ENCODE measurements at places on chromosomes 7 and 10.

- DNase-seq, result no peak
Observed at GRCh38 chr7:25181532-25181931, 46.8 kb downstream of the NPVF start.

- no peak for DNase-seq
Observed at GRCh38 chr7:18626086-18626485, 130.5 kb downstream of the HDAC9 start.

GRCh38 chr10:121598263-121599249 is at the start of gene FGFR2:
Gene FGFR2, minus strand, starts transcription at chr10:121598444. Its CDS starts 4,627 bp downstream, at chr10:121593817.
- peak; percentile 18 for DNase-seq

- DNase-seq, result no peak
Observed at GRCh38 chr7:141675436-141676215, 26.3 kb downstream of the DENND11 start.

DNA sequence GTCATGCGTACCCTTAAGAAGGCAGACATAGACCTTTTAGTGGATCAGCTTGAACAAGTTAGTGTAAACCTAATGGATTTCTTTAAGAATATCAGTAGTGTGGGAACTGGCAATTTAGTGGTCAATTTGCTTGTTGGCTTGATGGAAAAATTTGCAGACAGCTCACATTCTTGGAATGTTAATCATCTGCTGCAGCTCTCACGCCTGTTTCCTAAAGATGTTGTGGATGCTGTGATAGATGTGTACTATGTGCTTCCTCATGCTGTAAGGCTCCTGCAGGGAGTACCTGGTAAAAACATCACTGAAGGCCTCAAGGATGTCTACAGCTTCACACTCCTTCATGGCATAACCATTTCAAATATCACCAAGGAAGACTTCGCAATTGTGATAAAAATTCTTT is 103.4 kb downstream of the ABCA13 start:
- DNase-seq, result no peak

DNA sequence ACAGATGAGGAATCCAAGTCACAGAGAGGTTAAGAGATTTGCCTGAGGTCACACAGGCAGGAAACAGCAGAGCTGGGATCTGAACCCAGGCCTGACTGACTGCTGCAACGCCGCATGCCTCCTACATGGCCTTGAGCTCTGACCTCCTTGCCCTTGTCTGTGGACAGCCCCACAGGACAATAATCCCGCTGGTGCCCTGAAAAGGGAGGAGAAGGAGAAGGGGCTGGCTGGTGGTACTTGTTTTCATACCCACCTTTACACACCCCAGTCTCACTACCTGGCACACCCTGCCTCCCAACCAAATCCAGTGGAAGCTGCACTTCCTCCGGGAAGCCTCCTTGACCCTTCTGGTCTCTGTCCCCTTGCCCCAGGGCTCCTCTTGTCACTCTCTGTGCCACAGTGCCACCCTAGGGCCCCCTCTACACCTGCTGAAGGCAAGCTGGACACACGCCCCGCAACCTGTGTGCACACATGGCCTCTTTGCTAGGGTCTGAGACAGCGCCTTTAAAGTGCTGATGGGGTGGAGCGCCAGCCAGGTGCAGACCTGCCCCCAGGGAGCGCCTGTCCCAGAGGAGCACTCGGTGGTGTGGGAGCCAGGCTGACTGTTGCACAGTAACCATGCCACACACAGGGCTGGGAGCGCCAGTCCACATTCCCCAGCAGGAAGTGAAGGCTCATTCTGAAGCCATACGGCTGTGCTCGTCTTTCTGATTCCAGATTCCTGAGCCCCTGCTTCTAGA is 38.6 kb downstream of the ZCCHC24 start:
- DNase-seq, result no peak

DNA sequence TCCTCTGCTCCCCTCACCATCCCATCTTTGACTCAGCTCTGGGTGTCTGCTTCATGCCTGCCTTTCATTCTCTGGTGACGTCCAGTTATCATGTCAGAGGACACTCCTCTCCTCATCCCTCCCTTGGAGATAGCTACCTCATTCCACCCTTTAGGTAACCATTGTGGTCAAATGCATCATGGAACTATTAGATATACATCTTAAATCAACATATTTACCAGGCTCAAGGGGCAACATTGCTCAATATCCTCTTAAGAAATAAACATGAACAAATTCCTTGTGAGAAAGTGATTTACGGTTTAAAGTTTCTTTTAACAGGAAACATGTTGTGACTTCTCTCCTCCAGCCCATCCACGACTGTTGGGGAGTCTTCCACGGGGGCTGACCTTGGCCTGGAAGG is 511.6 kb upstream of the IGFBP3 start:
- DNase-seq, result no peak

DNA sequence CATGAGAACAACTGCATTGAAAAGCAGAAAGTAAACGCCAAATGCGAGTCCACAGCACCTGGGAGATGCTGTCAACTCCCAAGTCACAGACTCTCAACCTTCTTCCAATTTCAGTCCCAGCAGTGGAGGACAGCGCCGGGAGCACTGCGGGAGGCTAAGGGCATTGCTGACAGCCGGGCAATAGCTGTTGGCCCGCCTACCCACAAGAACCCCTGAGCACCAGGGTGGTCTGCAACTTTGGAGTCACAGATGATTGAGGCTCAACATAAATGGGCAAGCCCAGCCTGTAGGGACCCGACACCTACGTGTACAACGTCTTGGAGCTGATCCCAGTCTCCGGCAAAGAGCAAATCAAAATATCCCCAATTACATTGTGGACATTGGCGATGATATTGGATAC is 262.9 kb downstream of the TCERG1L start:
- no peak for DNase-seq

- DNase-seq, result no peak
Observed at GRCh38 chr7:80732630-80733029, 94.2 kb downstream of the CD36 start.

DNA sequence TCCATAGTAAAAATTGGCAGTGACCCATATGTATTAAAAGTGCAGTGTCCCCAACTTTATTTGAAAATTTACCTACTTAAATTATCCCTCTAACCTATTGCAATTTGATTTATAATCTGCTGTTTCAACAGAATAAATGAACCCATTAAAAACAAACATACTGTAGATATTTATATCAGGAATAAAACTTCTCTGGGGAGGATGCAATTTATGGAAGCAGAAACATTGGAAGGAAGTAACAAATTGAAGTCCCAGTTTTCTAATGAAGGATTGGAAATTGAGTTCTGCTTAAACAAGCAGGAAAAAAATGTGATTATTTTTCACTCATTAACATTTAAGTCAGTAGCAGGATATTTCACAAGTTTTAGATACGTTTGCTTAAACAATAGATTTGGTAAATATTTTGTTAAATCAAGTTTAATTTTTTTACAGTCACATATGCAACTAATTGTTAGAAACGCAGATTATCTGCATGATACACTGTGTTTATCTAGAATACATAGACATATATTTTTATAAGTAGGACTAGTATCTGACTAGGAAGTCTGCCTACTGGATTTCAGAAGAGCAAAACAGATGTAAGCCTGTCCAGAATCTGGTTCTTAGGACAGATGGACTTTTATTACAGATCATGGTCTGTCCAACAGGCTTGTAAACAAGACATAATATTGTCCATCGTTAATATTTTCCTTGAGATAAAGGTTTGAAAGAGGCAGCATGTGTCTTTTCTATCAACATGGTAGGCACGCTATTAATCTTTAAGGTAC is 5.3 kb downstream of the AGMO start:
- no peak for DNase-seq

GRCh38 chr7:82335927-82336326 is 107.7 kb downstream of the CACNA2D1 start:
- DNase-seq, result no peak

GRCh38 chr10:119659951-119660350 is 8.8 kb downstream of the BAG3 start:
- DNase-seq, result no peak

DNA sequence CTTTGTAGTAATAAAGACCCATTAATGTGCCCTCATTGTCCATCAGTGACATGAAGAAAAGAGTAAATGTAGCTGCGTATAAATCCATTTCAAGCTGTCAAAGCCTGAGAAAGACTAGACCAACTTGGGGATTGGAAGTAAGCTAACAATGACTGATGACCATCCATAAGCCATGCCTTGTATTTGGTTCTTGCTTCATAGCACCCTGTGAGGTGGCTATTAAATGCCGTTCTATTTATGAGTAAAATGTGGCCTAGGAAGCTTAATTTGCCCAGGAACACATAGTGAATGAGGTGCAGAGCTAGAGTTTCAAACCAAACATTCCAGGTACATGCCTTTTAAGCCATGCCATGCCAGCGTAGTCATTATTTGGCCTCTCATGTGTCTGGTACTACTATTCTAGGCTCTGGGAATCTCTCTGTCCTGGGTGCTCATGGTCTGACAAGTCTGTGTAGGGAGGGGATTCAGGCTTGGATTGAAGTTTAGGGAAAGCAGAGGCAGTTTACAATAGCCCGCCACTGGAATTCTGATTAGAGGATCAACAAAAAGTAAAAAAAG is 92.1 kb downstream of the ZNF277 start:
- no peak for DNase-seq
